B cell (primary cell): ENCODE measurements at places on chromosomes 11 and 22. TPM values are rescaled to one million over a fixed set of nuclear protein-coding genes. Genes with fewer than 3 reads are reported as not detected.

GRCh38 chr11:19953909-19954308 lies 206.4 kb downstream of the DBX1 start:
- no peak overlapping the region for H3K27ac ChIP-seq
- H3K4me1 ChIP-seq: peaks cover 4% of the 10 kb centered on the region
- DNase-seq: no peak
- no peaks in the 10 kb centered on the region for H3K36me3 ChIP-seq
- H3K4me3 ChIP-seq: no peak overlapping the region

MOB2 gene
- 55.7 and 63.4 TPM in 2 replicates for total RNA-seq

GRCh38 chr22:36300396-36301212 lies 47.7 kb downstream of the APOL1 start:
- no peak overlapping the region for H3K4me3 ChIP-seq
- no peak overlapping the region for H3K27ac ChIP-seq
- H3K36me3 ChIP-seq: peaks cover 100% of the 10 kb centered on the region
- no peaks in the 10 kb centered on the region for H3K27me3 ChIP-seq

DNA sequence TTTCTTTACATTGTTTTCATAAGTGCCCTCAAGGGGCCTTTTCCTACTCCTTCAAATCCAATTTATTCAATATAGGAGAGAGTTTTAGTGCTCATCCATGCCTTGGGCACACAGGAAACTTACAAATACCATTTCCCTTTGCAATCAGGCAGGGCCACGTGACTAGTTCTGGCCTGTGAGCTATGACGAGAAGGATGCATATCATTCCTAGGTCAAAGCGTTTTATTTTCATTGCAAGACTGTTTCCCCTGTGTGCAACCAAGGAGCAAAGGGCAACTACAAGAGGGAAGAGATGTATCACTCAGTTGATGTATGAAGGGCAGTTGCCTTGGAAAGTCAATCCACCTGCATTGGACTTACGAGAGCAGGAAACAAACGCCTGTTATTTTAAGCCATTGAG lies 1.9 kb upstream of the TRAF6 start:
- H3K36me3 ChIP-seq: no peaks in the 10 kb centered on the region
- no peak overlapping the region for H3K27ac ChIP-seq
- no peak for DNase-seq
- H3K4me1 ChIP-seq: peaks cover 17% of the 10 kb centered on the region

- no peaks in the 10 kb centered on the region for H3K4me1 ChIP-seq
- H3K27me3 ChIP-seq: peaks cover 3% of the 10 kb centered on the region
- no peak for DNase-seq
- H3K4me3 ChIP-seq: no peak overlapping the region
- H3K27ac ChIP-seq: no peak overlapping the region
Observed at GRCh38 chr11:70853068-70853769, 399.2 kb downstream of the SHANK2 start.

DNA sequence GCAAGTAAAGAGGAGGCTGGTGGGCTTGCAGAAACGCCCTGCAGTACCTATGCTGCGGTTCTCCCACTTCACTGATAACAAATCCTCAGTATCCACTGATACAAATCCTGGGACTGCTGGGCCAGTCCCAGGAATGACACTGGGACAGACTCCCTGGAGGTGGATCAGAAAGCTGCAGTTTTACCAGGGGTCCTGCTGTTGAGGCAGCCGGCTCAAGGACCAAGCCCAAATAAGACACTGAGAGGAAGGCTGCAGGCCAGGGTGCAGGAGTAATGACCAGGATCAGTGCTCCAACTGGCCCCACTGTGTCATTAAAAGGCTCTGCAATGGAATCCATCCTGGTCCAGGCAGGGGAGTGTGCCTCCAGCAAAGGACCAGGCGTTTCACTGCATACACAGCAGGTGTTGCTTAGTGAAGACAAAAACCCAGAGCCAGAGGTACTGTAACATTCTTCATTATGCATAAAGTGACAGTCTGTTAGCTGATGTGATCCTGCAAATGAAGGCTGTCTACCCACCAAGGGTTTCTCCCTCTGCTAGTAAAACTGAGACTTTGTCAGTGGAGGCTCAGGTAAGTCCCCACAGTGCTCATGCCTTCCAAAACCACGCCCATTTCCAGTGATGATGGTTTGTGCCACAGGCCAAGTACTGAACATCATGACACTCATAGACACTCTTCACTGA lies 1.4 kb upstream of the C22orf39 start:
- no peak overlapping the region for H3K4me3 ChIP-seq
- no peak overlapping the region for H3K27ac ChIP-seq
- no peak for DNase-seq
- no peaks in the 10 kb centered on the region for H3K27me3 ChIP-seq
- H3K4me1 ChIP-seq: peaks cover 16% of the 10 kb centered on the region

DNA sequence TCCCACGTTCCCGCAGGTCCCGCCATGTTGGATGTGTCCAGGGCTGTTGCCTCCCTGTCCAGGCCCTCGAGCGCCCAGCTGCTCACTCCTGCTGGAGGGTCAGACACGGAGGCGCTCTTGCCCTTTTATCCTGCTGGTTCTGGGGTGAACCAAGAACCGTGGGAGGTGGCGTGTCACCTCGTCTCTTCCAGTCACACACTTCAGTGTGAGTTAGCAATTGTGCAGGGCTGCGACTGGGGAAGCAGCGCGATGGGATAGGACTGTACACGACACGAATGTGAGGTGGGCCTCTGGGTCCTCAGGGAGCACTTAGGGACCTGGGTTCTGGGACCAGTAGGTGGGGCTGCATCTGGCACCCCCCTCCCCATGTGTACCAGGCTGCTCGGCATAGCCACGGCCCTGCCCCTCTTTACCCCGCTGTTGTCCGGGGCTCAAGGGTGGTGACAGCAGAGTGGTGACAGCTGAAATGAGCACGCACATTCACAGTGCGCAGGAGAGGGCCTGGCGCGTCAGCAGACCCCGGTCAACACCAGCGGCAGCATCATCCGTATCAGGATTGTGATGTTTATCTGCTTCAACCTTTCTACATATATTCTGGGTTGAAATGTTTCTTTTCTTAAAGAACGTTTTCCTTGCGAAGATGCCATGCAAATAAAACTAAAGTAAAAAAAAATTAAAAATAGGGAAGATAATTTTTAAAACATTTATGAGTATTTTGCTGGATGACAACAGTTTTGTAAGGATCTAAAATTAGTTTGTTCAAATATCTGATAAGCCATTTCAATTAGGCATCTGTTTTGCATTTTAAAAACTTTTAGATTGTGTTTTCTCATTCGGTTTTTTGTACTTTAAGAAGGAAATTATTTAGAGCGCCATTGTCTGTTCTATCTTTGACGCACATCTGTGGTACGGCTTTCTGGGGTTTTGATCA lies 210.7 kb downstream of the TBC1D22A start:
- peaks cover 3% of the 10 kb centered on the region for H3K36me3 ChIP-seq
- peaks cover 29% of the 10 kb centered on the region for H3K4me1 ChIP-seq
- H3K27me3 ChIP-seq: no peaks in the 10 kb centered on the region
- DNase-seq: no peak
- no peak overlapping the region for H3K27ac ChIP-seq

CCDC81 gene
- total RNA-seq: 0.84 and 1.3 TPM in 2 replicates

GRCh38 chr11:84558085-84558905 lies 1068.8 kb downstream of the DLG2 start:
- H3K4me3 ChIP-seq: no peak overlapping the region
- no peak overlapping the region for H3K27ac ChIP-seq
- no peaks in the 10 kb centered on the region for H3K36me3 ChIP-seq
- H3K27me3 ChIP-seq: no peaks in the 10 kb centered on the region
- DNase-seq: peak; percentile 48

DNA sequence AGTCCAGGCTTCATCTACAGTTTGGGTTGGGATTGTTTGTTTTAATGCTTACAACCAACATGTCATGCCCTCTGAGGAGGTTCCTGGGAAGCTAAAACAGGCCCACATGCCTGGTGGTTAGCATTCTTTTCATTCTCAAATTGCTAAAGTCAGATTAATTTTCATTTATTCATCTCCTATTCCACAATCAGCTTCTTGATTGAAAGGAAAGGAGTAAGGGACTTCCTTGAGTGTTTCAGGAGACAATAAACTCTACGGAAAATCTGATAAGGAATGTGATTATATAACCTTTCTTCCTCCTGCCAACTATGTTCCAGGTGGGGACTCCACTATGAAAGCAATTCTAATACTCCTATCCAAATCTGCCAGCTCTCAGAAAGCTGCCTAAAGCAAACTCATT lies 30.8 kb downstream of the MRTFA start:
- H3K4me1 ChIP-seq: peaks cover 5% of the 10 kb centered on the region
- no peak overlapping the region for H3K4me3 ChIP-seq
- no peaks in the 10 kb centered on the region for H3K27me3 ChIP-seq
- no peak overlapping the region for H3K27ac ChIP-seq

DNA sequence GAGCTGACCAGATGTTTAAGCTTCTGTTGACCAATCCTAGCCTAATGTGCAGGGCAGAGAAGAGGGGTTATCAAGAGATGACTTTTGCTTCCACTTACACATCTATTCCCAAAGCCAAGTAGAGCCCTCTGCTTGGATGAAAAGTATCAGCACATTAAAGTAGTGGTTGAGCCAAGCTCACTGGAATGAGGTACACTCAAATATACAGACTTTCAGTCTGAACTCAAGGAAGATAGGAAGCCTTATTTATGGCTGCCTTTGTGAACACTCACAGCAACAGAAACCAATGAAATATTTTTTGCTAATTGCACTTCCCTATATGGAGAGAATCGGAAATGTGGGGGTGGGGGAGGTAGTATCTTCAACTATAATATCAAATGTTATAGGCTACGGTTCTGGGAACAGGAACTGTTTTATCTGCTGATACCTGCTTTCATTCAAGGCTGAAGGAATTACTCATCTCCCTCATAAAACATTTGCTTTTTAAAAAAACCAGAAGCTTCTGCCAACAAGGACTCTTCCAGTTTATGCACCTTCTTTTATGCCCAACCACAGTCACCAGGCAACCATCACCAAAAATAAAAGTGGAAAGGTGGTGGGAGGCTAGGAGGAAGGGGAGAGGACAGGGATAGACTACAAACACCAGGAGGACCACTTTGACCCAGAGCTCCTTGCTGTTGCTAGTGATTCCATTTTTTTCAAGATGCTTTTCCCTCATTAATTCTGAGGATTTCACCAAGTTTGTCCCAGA lies 91.2 kb downstream of the CLPB start:
- no peak overlapping the region for H3K27ac ChIP-seq
- no peaks in the 10 kb centered on the region for H3K36me3 ChIP-seq
- no peak for DNase-seq

- no peak for DNase-seq
- H3K4me1 ChIP-seq: no peaks in the 10 kb centered on the region
- H3K4me3 ChIP-seq: no peak overlapping the region
- H3K27me3 ChIP-seq: no peaks in the 10 kb centered on the region
- peaks cover 84% of the 10 kb centered on the region for H3K36me3 ChIP-seq
Observed at GRCh38 chr11:34134765-34135164, 29.3 kb downstream of the NAT10 start.

DNA sequence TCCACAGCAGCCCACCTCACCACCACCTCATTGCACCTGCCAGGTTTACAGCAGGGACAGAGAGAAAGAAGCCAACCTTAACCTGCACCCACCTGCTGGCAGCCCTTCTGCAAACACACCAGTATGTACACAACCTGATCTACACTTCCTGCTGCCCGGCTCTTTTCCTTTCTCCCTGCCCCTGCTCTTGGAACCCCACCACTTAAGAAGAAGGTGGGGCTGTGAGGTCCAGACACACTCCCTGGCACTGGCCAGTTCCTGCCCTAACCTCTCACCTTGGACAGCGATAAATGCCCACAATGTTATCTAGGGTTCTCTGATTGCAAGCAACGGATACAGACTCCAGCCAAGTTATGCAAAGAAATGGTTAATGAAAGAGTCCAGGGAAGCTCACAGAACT lies 10.8 kb upstream of the SLC35C1 start:
- H3K4me1 ChIP-seq: no peaks in the 10 kb centered on the region
- no peak for DNase-seq
- no peak overlapping the region for H3K4me3 ChIP-seq
- H3K36me3 ChIP-seq: no peaks in the 10 kb centered on the region

DNA sequence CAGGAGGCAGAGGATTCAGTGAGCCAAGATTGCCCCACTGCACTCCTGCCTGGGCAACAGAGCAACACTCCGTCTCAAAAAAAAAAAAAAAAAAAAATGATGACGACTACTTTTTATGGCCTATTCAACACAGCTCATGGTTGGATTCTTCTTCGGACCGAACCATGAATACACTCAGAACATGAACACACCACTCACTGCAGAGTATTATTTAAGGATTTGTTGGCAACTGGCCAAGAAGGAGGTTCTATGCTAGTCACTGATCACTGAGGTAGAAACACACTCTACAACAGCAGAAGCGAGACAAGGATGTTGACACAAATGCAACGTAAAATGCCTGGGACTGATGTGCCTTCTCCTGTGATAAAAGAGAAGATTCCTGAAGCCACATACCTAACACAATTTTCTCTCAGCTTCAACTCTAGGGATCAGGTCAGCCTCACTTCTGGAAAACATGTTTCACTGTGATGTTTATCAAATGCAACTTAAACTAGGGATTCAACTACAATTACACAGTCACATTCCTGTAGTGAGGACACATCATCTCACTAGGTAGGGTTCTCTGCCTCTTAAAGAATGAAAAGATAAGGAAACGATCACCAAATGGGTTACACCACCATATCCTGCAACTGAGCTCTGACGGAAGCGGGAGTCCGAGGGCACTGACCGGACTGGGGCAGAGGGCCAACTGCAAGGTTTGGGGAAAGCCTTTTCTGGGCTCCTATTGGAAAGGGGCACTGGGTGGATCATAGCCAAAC lies 82.5 kb downstream of the SGSM3 start:
- no peak overlapping the region for H3K27ac ChIP-seq
- no peak overlapping the region for H3K4me3 ChIP-seq
- peaks cover 3% of the 10 kb centered on the region for H3K36me3 ChIP-seq
- no peaks in the 10 kb centered on the region for H3K27me3 ChIP-seq
- DNase-seq: no peak

DNA sequence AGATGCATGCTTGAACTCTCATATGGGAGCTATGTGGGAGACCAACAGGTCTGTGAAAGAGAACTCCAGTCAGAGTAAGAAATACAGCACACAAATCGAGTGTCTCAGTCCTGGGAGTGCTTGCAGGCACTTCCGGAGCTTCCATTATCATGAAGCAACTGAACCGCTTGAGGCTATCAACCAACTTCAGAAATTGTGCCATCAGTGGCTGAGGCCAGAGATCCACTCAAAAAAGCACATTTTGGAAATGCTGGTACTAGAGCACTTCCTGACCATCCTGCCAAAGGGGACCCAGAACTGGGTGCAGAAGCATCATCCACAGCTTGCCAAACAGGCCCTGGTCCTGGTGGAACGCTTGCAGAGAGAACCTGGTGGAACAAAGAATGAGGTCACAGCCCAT lies 33.4 kb downstream of the GAB2 start:
- no peak overlapping the region for H3K4me3 ChIP-seq
- H3K27ac ChIP-seq: no peak overlapping the region
- H3K36me3 ChIP-seq: no peaks in the 10 kb centered on the region
- no peak for DNase-seq

DNA sequence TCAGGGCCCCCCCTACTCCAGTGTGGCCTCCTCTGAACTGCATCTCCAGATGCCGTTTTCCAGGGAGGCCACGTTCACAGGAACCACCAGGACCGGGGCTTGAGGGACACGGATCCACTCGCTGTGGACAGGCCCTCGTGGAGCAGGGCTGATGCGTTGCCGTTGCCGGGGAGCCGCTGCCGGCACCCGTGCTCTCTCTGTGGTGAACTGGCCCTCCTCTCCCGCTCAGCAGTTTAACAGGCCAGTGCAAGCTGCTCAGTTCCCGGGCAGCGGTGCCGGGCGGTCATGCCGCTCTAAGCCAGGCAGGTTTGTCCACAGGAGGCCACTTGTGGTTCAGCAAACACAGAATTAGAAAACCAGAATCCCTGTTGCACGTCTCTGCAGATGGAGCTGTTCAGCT lies 301.6 kb downstream of the TBC1D22A start:
- DNase-seq: no peak
- H3K4me1 ChIP-seq: no peaks in the 10 kb centered on the region
- no peak overlapping the region for H3K4me3 ChIP-seq
- H3K36me3 ChIP-seq: peaks cover 49% of the 10 kb centered on the region
